NCI-H1694 (cell line): ENCODE measurements at places on chromosomes 6 and 20.

GRCh38 chr20:56722042-56722441 is 92.9 kb downstream of the TFAP2C start:
- no peak for DNase-seq

DNA sequence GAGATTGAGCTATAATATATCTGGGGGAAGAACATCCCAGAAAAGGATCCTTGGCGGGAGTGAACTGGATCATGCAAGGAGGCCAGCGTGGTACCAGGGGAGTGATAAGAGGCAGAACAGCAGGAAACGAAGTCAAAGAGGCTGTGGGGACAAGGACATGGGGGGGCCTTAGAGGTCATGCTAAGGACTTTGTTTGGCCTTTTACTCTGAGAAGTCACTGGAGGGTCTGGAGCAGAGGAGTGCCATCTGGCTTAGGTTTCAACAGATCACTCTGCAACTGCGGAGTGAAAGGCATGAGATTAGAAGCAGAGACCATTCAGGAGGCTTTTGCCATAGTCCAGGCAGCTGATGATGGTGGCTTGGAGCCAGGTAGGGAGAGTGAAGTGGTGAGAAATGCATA is 24.3 kb downstream of the MRAP2 start:
- no peak for DNase-seq

- DNase-seq: peak; percentile 34
Observed at GRCh38 chr20:19756761-19757486, 1.1 kb upstream of the RIN2 start.

DNA sequence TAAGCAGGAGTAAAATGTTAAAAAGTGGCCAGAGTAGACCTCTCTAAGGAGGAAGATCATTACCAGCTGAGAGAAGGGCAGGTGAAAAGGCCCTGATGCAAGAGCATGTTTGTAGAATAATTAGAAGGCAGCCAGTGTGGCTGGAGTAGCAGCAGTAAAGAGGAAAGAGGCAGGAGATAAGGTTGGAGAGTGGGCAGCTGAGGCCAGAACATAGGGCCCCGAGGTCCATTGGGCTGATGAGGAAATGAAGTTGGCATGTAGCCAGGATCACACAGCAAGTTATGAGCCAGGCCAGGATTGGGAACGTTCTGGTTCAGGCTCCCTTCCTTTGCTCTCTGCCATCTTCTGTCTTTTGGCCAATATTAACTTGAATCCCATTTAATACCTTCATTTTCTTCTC is 51.6 kb downstream of the RALY start:
- DNase-seq: no peak

DNA sequence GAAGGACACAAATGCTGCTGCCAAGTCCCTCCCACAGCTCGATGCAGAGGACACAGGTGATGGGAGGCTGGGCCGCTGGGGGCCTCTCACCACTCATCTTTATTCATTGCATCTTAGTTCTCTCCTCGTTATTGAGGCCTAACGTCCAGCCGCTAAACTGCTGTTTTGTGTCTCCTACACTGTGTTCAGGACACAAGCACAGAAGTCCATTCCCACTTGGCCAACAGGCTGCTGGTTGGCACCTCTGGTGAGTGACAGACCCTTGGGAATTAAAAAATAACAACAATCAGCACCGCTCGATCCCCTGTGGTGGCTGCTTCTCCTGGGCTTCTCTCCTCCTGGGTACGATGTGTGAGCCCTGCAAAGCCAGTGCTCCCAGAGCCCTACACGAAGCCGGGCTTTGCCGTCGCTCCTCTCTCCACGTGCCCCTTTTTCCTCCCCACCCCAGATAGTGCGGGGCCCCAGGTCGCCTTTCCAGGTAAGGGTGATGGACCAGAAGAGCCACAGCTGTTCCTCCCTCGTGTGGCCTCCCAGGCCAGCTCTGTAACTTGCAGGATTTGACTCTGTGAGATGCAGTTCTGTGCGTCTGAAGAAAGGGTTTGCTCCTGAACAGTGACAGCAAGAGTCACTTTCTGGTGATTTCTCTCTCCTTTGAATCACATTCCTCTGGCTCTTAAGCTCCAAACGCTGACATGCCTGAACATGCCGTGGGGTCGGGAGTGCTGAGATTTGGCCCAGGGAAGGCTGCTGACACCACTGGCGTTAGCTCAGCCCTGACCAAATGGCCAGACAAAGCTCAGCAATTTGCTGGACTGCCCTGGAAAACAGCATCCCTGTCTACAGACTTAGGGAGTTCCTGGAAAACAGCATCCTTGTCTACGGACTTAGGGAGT is 59.3 kb downstream of the DLL1 start:
- DNase-seq: peak; percentile 4

DNA sequence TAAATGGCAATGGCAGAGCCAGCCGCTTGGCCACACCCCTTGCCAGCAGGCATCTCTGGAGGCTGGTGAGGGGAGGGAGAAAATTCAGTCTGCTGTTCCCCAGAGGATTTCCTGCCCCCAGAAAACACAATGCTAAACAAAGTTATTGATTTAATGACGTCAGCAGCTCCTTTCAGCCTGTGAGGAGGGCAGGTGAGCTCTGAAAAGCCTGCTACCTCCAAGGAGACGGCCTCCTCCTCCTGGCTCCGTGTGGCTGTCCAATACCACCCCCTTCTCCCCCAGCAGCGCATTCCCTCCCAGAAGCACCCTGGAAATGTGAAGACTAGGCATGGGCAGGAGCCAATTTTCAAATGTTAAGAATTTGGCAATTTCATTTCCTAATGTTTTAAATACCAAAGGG is 393.1 kb downstream of the ZFAND3 start:
- DNase-seq: no peak

GRCh38 chr6:24543683-24544082 is 48.9 kb downstream of the ALDH5A1 start:
- DNase-seq: no peak

- no peak for DNase-seq
Observed at GRCh38 chr6:138235693-138236092, 17.4 kb upstream of the PBOV1 start.

GRCh38 chr6:20879526-20879925 is 345.3 kb downstream of the CDKAL1 start:
- no peak for DNase-seq
